ENCODE measurements at places on chromosomes 11 and 22.
A peak's percentile ranks its signal among the peaks of the same experiment; 100 is the strongest.

- DNase-seq, result no peak
Measured at GRCh38 chr22:41425660-41426365, 20.8 kb downstream of the TOB2 start.

- no peak for DNase-seq
Measured at GRCh38 chr11:1049071-1049405, 12.5 kb upstream of the MUC6 start.

DNA sequence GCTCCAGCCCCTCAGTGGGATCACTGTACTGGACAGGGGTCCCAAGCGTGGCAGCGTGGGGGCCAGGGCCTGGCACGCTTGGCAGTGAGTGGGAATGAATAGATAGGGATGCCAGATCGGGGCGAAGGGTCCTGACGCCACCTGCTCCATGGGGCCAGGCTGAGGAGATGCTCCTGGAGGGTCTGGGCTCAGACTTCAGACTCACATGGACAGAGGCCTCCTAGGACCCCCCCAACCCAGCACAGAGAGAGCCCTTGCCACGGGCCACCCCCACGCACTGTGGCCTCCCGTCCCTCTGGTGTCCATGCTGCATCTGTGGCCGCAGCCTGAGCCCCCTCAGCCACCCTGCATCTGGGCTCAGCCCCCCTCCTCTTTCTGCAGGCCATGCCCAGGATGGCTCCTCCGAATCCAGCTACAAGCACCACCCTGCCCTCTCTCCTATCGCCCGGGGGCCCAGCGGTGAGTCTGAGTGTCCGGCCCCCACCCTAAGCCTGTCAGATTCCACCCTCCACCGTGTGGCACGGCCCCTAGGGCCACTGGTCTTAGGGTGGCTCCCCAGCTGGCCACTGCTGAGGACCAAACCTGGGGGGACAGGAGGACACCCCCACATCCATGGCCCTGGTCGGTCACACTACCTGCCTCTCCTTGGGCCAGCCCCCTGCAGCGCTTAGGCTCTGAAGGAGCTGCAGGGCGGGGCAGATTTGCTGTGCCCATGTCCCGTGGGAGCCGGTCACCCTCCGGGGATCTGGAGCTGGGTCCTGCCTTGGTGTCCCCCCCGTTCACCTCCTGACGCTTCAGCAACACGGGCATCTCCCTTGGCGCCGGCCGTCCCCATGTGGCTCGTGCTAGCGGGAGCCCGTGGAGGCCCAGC lies 2.7 kb downstream of the MUC5AC start:
- no peak for DNase-seq

GRCh38 chr11:18013790-18014507 lies 1.1 kb upstream of the SERGEF start:
- DNase-seq, result no peak

DNA sequence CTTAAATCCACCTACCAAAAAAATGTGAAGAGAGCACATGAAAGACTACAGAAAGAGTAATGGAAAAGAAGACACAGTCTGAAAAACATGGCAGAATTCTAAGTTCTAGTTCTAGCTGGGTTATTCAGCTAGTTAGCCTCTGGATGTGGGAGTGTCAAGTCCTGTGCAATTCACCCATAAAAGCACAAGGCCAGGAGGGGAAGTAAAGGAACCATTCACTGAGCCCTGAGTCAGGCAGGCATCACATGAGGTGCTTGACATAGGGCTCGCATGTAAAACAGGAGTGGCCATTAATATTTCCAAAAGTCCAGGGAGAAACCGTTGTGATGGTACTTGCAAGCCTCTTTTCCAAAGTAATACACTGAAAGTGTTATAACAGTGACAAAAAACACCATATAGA lies 103.7 kb downstream of the GAB2 start:
- DNase-seq, result no peak

GRCh38 chr22:46640293-46641055 lies 20.3 kb downstream of the GRAMD4 start:
- no peak for DNase-seq

GRCh38 chr11:113197446-113197845 lies 116.9 kb upstream of the TTC12 start:
- no peak for DNase-seq

- no peak for DNase-seq
Measured at GRCh38 chr22:49087198-49087597, 740.5 kb downstream of the BRD1 start.

DNA sequence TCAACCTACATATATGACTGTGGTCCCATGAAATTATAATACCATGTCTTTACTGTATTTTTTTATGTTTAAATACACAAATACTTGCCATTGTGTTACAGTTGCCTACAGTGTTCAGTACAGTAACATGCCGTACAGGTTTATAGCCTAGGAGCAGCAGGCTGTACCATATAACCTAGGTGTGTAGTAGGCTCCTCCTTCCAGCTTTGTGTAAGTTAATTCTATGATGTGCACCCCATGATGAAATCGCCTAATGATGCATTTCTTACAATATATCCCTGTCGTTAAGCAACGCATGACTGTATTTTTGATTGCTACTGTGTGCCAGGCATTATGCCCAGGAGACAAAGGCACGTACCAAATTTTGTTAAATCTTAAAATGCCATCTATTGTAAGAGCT lies 163.7 kb downstream of the LDLRAD3 start:
- no peak for DNase-seq

GRCh38 chr11:74018331-74019005 lies 9.6 kb upstream of the UCP3 start:
- peak; percentile 65 for DNase-seq

DNA sequence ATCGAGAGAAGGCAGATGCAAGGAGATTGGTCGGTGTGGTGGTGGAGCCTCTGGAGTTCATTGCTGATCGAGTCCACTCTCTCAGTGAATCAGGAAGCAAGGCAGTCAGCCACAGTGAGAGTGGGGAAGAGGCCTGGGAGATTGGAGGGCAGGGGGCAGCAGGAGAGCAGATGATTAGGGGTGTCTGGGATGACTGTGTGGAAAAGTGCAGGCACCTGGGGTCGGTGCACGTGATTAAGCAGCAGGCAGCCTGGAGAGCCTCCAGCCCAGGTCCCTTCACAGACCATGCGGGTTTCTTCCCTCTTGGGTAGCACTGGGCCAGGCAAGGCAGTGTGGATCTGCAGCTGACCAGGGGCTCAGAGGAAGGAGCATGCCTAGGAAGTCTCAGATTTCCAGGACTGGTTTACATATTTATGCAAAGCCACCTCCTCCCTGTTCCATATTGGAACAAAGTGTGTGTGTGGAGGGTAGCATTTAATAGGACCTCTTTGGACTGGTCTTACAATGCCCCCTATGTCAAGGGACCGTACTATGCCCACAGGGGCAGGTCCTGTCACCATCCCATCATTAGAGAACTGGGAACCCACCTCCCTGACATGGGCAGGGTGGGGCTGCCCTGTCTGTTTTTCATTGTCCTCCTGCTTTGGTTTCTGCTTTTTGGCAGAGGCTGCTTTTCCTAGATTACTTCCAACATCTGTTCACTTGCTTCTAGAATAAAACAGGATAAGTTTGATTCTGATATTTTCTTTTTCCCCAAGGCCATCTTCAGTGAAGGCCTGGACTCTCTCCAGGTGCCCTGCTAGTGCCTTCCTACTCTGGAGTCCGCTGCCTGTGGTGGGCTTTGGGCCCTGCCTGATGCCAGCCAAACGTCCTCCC lies 14.0 kb upstream of the GDPD5 start:
- DNase-seq, result no peak

DNA sequence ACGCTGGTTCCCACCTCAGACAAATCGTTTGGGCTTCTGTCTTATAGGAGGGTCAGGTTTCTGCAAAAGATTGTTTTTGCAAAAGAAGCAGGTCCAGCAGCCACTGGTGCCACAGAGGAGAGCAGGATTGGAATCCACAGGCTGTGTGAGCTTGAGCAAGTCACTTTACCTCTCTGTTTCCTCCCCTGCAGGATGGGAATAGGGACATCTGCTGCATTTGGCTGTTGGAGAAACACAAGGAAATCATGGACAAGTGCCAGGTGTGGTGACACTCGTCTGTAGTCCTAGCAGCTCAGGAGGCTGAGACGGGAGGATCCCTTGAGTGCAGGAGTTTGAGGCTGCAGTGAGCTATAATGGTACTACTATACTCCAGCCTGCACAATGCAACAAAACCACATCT lies 422.6 kb downstream of the MN1 start:
- DNase-seq, result no peak
